ENCODE measurements at places on chromosomes 12 and 14.

- no peak for DNase-seq
Observed at GRCh38 chr14:91277546-91278382, 33.3 kb upstream of the GPR68 start.

DNA sequence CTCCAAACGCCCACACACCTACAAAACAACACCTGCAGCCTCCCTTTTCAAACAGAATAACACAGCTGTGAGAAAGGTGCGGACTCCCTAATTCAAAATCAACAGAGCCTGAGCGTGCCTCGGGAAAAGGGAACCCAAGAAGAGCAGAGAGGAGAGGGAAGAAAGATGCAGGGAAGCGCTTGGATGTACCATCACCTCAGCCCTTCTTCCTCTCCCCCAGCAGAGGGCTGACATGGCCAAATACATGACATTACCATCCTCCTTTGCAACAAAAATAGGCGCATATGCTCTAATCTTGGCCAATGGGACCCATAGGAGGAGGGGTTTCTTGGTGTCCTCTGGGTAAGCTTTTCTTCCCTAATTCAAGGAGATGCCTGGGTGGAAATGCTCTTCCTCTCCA lies 78.0 kb downstream of the CPSF2 start:
- DNase-seq = no peak

DNA sequence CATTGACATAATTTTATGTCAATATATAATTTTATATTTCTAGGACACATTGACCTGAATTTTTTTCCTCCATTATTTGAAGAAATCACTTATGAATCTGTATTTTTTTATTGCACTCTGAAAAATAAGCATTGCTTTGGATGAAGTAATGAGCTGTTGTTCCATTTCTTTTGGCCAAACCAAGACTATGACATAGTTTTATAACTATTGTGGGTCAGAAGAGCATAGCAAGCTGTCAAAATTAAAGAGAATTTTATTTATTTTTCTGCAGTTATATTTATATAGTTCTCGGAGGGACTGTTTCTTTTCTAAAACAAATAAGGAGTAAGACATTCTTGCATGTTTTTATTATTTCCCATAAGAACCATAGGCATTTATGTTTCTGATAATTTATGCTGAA lies 8.5 kb downstream of the C12orf75 start:
- no peak for DNase-seq

DNA sequence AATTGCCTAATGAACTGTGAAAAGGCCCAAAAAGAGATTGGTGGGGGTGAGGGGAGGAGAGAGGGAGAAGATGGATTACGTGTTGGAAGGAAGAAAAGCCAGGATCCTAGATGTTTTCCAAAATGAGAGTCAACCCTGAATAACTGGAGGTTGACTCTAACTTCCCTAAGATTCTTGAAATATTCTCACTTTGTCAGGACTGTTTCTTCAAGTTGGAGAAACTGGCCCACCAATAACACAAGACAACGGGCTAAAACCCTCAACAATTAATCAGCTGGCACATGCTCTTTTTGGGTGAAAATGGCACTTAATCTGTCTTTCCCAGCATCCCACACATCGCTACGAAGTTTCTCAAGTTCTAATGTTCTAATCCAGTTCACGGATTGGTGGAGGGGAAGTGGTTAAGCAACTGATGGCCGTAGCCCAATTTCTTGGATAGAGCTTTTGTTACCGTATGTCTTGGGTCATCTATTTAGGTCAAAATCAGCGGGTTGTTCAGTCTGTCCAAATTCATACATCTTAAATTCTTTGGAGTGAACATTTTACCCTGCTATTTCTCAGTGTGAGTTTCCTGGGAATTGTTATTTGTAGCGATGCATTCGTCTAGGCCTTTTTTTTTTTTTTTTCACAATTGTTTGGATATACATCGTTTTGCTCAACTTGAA lies 49.0 kb downstream of the GPHB5 start:
- DNase-seq = no peak

DNA sequence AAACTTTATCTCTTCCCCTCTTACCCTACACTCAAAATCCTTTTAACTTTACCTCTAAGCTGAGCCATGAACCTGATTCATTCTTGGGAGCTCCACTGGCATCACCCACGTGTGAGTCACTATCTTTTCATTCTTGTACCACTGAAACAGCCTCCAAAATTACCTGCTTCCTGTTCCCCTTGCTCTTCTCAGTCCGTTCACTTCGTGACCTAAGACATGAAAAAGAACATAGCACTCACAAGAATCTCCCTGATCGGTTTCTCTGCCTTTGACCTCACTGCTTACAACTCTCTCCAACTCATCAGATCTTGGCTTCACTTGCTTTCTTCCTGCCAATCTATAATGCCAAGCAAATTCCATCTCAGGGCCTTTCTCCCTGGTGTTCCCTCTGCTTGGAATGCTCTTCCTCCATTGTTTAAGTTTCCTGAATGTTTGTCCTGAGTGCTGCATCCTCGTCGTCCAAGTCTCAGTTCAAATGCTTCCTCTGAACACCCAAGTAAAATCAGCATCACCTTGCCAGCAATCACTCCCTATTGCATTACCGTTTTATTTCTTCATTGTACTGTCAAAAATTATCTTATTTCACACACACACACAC lies 9.2 kb downstream of the GLIPR1 start:
- DNase-seq = no peak

- no peak for DNase-seq
Observed at GRCh38 chr14:21668377-21668776, 5.2 kb downstream of the OR4E1 start.

DNA sequence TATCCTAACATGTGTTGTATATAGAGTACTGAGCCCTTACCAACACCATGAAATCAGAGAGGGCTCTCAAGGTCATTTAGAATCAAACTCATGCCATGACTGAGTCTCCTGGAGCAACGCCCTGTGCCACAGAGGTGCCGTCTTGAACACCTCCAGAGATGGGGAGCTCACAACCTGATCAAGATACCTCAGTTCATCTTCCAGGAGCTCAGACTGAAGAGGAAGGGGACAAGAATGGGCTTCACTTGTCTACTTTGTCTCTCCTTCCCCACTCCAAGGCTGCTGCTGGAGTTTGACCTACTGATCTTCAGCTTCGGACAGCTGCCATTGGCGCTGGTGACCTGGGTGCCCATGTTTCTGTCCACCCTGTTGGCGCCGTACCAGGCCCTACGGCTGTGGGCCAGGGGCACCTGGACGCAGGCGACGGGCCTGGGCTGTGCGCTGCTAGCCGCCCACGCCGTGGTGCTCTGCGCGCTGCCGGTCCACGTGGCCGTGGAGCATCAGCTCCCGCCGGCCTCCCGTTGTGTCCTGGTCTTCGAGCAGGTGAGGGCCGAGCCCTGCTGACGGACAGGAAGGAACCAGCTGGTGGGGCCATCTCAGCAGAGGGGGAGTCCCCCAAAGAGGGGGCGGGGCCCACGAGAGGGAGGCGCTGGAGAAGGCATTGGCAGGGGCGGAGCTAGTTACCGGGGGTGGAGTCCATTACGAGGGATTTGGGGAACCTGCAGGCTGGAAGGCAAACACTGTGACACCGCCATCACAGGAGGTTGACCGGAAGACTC lies 12.0 kb downstream of the SOAT2 start:
- no peak for DNase-seq

DNA sequence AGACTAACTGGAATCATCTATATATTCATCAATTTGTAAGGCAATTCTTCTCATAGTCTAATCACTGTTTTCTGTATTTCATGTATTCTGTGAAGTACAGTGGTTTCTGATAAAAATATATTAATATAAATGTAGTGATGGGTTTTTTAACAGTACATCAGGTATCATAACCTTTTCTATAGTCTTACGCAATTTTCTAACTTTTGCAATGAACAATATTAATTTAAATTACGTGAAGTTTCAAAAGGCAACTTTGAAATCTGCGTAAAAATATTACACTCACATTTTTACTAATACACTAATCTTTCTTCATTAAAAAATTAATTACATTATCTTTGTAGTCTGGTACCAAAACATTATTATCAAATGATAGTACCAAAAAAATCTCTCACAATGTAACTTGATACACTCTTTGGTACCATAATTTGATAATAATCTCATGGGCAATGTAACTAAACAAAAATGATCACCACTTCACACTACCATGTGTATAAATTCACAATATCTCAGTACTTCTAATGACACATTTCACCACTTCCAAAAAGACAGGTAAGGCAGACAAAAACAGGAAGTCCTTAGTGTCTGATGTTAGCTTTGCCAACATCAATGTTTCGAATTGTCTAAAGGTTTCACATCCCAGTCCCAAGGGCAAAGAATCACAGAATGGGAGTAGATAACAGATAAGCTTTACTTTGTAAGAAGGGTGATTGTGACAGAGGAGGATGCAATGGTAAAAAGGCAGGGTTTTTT lies 8.7 kb downstream of the DNAI7 start:
- DNase-seq = no peak

- DNase-seq = no peak
Observed at GRCh38 chr14:31489691-31490090, 1.9 kb upstream of the GPR33 start.

GRCh38 chr14:71013551-71014192 lies 106.4 kb downstream of the PCNX1 start:
- no peak for DNase-seq

DNA sequence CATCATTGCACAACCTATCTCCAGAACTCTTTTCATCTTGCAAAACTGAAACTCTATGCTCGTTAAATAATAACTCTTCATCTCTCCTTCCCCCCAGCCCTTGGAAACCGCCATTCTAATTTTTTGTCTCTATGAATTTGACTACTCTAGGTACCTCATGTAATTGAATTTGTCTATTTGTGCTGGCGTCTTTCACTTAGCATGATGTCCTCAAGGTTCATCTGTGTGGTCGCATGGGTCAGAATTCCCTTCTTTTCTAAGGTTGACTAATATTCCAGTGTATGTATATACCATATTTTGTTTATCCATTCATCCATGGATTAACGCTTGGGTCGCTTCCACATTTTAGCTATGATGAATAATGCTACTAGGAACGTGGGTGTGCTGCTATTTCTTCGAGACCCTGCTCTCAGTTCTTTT lies 80.1 kb downstream of the PLXNC1 start:
- no peak for DNase-seq

DNA sequence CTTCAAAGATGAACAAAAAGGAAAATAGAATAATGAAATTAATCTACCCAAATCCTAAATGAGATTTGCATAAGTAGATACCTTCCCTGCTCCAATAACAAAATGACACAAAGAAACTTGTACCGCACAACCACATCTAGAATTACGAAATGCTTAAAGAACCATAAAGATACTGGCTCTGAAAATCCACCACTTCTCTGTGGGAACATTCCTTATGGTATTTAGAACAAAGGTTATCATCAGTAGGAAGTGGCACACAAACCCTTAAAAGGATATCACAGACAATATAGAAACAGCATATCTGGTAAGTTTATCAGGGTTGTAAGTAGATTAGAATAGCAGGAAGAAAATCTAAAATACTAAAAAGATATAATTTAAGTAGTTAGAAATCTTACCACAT lies 11.6 kb downstream of the IAPP start:
- DNase-seq = no peak

DNA sequence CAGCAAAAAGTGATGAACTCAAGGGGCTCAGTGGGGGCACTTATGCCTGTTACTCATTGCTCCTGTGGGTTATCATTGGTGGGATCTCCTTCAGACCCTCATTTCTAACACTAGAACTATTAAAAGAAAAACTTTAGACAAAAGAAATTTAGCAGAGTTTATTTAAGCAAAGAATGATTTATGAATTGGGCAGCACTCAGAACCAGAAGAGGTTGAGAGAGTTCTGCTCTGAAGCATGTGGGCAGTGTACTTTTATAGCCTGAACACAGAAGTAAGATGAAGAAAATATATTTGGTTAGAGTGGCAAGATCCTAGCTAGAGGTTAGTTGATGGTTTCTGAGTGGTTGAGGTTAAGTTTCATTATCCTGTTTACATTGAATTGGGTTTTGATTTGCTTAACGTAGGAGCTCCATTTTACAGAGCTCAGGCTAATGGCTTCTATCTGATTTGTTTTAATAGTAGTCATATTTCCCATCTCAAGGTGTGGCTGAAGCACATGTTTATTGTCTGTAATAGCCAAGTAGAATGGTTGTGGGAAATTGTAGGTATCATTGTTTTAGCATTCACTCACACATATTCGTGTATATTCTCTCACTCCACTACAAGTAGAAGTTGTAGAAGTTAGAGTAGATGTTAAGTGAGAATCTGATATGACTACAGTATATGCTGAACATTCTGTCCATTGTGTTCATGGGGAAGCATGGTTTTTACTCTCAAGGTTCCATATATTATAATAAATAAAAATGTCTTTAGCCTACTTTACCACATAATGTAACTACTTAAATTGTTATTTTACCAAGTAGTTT lies 27.6 kb downstream of the LEMD3 start:
- no peak for DNase-seq

GRCh38 chr12:67457778-67458665 lies 188.9 kb downstream of the CAND1 start:
- DNase-seq = no peak

GRCh38 chr12:3592856-3593625 lies 102.0 kb downstream of the PRMT8 start:
- no peak for DNase-seq

GRCh38 chr14:104559028-104559803 lies 20.3 kb upstream of the C14orf180 start:
- DNase-seq = no peak

DNA sequence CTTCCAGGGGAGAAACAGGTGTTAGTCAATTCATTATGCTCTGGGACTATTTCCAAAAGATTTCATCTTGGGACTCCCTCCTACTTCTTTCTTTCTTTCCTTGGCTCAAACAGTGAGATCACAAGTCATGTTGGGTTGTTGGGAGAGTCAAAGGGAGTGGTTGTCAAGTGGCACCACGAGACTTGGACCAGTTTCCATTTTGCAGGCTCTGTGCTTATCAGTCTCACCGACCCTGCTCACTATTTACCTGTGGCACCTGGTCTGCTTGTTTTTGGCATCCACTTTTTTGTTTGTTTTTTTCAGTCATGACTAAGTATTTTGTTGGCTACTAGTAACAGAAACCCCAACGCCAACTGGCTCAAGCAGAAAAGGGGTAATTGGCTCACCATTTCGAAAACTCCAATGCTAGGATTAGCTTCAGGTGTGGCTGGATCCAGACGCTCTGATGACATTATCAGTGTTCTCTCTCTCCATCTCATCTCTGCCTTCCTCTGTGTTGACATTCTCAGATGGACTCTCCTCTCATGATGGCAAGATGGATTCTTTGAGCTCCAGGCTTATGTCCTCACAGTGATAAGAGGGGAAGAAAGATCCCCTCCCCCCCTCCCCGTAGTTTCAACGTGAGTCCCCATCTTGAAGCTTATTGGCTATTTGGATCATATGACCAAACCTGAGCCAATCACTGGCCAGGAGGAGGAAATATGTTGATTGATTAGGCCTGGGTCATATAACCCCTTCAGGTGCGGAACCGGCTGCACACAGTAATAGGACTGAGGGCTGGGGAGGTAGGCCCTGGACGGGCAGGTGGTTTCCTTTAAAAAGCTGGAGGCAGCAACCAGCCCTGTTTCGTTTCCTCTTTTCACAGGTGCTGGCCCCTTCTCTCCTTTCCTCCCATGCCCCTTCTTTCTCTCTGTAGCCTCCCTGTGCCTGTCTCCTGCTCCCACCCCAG lies 84.2 kb downstream of the AACS start:
- no peak for DNase-seq

All from activated CD4-positive, alpha-beta T cell treated with anti-CD3 and anti-CD28 coated beads, Interleukin-2, amount 50 U/mL, for 24 hours (primary cell).